ENCODE measurements at places on chromosomes 12 and 14.

- DNase-seq = peak; percentile 57
Observed at GRCh38 chr12:75488553-75488952, 8.0 kb downstream of the GLIPR1 start.

DNA sequence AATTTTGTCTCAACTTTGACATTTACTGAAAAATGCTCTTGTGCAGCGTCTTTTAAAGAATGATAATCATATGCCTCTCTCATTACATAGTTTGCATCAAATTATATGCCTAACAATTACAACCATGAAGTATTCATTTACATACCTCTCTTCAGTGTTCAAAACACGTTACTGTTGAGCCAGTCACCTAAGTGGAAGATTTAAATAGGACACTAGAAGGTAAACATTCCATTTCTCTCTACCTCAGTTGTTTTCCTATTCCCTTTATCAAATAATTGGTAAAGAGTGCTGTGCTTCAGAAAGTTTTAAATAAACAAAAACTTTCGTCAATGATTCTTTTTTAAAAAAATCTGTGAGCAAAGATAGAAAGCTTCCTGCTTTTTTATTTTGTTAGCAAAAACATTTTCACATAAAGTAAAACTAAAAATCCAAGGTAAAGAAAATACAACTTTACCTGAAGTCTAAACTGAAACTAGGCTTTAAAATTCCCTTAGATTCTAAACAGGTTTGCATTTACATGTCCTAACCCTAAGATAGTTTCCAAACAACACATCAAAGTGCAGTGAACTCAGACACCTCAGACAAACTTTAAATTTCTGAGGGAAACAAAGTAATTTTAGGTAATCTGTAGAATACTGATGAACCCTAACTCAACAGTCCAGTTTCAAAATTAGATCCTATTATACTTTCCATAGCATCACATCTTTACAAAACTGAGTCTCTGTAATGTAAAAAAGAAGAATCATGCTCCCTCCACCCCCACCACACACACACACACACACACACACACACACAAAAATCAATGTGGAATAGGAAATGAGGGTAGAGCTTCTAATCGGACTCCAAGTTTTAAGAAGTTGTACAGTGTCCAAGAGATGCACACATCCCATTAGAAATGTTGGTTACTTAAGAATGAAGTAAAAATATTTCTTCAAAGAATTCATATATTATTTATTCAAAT lies 46.2 kb downstream of the PAWR start:
- no peak for DNase-seq

DNA sequence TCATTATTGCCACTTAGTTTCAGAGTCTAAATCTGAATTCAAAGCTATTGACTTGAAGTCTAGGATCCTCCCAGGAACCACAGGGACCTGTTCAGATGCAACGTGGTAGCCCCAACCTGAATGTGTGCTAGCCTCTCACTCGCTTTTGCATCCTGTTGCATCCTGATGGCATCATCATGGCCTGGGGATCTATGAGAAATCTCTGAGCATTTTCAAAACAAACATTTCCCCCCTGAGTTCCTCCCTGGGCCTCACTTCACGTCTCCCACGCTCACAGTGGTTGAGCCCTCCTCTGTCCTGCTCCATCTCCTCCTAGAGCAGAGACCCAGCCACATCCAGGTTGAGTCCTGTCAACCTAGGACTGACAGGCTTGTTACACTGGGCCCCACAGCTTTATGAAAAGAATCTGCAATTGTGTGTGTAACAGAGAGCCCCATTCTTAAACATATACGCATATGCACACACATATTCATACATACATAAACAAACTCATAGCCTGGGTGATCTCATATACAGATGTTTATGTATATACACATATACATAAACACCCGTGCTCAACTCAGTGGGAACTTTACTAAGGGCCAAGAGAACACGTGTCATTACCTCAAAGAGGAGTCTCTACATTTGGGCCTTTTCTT lies 5.4 kb upstream of the KRT72 start:
- DNase-seq = no peak

GRCh38 chr14:64971943-64972791 lies at the start of gene RAB15:
RAB15 (minus strand) TSS chr14:64972336; CDS start chr14:64972076, 260 bp downstream.
- peak; percentile 11 for DNase-seq

DNA sequence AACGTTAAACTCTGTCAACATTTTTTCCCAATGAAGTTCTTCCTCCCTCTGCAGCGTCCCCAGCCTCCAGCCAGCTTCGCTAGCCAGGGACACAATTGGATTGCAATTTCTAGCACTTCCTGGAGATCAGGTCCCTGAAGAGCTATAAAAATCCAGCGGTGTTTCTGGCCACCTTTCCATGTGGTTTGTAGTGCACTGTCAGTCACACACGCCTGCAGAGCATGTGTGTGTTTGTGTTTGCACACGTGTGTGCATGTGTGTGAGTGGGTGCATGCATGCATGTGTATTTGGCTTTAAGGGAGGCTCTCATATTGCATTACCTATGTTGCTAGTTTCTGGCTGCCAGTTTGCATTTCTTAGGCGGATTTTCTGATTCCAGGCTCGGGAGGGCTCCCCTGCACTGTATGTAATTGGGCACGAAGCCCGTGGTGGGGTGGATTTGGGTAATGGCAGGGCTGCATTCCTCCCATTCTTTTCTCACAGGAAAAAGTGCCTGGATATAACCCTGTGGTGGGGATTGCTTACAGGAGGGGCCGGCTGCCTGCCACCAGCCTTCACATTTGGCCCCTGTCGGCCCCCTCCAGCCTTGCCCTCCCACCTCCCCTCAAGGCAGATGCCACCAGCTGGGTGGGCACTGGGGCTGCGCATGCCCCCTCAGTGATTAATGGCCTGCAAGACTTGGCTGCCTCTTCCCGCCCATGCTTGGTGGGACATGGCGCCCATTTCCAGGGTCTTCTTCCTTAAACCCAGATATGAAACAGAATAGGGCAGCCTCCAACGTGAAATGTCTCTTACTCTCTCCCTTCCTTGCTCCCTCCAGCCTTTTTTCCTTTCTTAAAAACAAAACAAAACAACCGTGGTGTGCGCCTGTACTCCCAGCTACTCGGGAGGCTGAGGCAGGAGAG lies 74.0 kb downstream of the TSPAN9 start:
- DNase-seq = peak; percentile 67

- DNase-seq = peak; percentile 27
Observed at GRCh38 chr12:13126494-13126893, 23.0 kb upstream of the GSG1 start.

DNA sequence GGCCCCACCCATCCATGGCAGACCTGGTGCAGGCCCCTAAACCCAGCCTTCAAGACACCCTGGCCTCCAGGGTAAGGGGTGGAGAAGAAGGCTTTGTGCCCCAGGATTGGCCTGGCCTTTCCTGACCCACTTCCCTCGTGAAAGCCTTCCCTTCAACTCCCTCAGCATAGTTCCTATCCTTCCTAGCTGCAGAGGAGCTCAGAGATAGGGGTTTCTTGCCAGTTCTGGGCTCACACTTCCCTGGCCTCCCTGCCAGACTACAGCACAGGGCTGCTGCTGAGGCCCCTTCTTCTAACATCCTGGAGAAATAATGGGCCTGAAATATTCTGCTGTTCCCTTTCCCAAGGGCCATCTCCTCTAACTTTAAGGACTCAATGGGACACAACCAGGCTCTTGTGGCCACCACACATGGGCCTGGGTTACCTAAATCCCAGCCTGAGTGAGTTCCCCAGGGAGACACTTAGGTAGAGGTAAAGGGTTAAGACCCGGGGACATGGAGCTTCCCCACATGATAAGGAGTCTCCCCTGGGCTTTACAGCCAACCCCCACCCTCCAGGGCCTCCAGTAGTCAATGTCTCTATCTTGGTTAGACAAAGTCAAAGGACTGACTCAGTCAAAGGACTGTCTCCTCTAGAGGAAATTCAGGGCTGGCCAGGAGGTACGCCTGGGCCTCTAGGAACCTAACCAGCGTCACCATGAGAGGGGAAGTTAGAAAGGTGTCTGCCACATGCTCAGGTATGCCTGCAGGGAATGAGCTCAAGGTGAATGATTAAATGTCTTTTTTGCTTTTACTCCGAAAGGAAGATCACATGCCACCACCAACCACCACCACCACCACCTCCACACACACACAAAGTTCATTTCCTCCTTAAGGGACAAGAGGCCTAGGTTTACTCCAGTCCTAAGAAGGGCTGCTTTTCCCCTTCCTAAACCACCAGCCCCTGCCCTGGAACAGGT lies 7.1 kb downstream of the ZFP36L1 start:
- peak; percentile 75 for DNase-seq

- peak; percentile 42 for DNase-seq
Observed at GRCh38 chr14:63727736-63728728, at the start of gene SGPP1. SGPP1 (minus strand) TSS chr14:63728065; CDS start chr14:63727944, 121 bp downstream.

DNA sequence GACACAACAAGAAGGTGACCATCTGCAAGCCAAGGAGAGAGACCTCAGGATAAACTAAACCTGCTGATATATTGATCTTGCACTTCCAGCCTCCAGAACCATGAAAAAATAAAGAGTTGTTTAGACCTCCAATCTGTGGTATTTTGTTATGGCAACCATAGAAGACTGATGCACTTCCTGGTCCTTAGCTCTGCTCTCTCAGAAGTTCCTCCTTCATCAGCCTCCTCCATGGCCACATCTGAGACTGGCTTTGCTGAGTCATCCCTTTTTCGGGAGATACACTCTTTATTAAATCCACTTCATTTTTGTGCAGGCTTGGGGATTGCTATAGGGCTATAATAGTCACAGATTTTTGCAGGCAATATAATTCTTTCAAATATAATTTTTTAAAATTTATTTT lies 89.6 kb upstream of the ATF7IP start:
- DNase-seq = no peak

DNA sequence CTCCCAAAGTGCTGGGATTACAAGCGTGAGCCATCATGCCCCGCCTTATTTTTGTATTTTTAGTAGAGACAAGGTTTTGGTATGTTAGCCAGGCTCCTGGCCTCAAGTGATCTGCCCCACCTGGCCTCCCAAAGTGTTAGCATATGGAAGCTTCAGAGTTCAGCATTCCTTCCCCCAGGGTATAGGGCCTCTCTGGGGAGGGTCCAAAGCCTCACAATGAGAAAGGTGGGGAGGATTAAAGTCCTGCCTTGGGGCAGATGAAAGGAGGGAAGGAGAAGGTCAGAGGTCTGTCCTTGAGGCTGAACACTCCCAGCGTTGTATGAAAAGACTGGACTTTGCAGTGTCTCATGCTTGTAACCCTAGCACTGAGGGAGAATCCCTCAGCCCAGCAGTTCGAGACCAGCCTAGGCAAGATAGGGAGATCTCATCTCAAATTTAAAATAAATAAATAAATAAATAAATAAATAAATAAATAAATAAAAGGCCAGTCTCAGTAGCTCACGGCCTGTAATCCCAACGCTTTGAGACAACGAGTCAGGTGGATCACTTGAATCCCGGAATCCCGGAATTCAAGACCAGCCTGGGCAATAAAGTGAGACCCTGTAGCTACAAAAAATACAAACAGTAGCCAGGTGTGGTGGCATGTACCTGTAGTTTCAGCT lies 22.0 kb upstream of the RCOR1 start:
- DNase-seq = no peak

DNA sequence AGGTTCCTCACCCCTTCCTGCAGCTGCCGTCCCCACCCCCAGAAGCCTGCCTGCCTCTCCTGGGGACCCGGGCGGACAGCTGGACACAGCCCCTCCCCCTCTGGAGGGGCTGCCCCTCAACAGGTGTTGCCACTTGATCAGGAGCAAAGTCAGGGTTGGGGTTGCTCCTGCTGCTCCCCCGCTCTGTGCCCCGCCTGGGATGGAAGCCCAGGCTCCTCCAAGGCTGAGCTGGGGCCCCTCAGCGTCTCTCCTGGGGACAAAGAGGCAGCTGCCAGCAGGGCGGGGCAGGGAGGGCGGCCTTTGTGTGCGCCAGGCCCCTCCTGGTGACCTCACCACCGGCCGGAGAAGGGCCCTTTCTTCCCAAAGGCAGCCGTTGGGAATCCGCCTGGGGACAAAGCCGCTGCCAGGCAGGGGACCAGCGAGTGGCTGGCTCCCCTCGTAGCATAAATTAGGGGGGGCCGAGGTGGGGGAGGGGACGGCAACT lies 13.7 kb downstream of the TRMT61A start:
- DNase-seq = no peak

DNA sequence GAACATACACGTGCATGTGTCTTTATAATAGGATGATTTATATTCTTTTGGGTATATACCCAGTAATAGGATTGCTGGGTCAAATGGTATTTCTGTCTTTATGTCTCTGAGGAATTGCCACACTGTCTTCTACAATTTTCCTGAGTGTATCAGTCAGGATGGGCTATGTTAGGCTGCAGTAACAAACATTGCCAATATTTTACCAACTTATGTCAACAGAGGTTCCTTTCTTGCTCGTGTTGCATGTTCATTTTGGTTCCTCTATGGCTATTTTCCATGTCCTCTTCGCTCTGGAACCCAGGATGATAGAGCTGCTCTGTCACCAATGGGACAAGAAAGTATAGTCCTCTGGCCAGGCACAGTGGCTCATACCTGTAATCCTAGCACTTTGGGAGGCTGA lies 86.7 kb downstream of the ZNF664 start:
- no peak for DNase-seq

All from amniotic epithelial cell (primary cell).